ENCODE measurements at places on chromosomes 7 and 10.

GRCh38 chr7:39560408-39560807 is 5.8 kb upstream of the YAE1 start:
- DNase-seq: no peak

DNA sequence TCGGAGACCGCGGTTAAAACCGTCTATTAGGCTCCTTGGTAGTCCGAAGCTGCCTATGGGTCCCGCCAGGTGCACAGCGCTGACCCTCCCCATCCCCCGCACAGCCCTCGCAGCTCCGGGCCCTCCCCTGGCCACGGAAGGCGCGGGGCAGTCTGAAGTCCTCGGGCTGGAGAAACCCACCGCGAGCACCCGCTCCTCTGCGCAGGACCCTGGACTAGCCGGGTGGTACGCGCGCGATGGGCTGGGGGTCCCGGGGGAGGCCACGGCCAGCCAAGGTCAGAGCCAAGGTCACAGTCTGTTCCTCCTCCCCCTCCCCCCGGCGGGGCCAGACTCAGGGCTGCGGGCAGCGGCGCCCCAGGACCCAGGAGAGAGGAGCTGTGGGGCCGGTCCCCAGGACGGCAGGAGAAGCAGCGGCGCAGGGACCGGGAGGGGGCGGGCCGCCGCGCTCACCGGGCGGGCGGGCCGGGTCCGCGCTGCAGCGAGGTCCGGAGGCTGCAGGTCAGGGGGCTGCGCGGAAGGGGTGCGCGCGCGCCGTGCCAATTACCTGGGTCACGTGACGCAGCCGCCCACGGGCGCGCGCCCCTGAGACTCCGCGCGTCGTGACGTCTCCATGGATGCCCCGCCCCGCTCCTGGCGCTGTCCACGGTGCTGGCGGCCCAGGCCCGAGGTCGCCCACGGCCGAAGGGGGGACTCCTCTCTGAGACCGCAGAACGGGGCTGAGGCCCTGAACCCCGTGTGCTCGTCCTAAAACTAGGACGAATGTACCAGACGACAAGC is at the start of gene OGDHL:
OGDHL (minus strand) TSS at position 535 of the 777 bp plus-strand sequence. CDS start 3,731 bp downstream, outside the sequence.
- DNase-seq: peak; percentile 14

DNA sequence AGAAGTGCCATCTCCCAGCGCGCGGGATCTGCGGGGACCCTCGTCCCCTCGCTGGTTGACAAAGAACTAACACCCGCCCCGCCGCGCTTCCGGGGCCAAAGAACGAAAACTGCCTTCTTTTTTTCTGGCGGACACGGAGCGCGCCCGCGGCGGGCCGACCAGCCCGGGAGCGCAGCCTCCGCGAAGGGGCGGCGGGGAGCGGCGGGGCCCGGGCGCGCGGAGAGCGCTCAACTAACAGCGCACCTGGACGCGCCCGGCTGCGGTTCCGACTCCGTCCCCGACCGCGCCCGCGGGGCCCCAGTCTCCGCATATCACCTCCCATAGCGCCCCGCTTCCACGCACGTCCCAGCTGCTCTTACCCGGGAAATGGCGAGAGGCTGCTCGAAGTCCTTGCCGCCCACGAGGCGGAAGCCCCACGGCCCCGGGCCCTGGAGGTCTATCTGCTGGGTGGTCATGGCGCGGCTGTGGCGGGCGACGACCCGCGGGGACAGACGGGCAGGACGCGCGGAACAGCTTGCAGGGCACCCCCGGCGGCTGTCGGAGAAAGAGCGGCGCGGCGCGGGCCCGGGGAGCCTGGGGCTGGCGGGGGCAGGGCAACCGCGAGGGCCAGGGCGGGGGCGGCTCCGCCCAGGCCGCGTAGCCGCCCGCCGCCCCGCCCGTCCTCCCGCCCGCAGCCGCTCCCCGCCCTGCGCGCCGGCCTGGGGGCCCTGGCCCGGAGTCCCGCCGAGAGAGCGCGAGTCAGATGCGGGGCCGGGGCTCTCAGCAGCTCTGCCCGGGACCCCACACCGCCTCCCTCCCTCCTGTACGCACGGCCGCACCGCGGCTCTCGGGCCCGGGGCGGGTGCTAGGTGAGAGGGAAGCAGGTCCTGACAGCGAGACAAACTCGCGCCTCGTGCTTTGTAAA is at the start of gene PDLIM1:
PDLIM1 (minus strand) TSS at position 543 of the 904 bp plus-strand sequence; CDS start at position 455, 88 bp downstream.
- DNase-seq: peak; percentile 44

GRCh38 chr10:107420196-107420595 is 255.7 kb upstream of the SORCS1 start:
- no peak for DNase-seq

- no peak for DNase-seq
Measured at GRCh38 chr10:108791030-108791429, 1132.3 kb downstream of the XPNPEP1 start.

DNA sequence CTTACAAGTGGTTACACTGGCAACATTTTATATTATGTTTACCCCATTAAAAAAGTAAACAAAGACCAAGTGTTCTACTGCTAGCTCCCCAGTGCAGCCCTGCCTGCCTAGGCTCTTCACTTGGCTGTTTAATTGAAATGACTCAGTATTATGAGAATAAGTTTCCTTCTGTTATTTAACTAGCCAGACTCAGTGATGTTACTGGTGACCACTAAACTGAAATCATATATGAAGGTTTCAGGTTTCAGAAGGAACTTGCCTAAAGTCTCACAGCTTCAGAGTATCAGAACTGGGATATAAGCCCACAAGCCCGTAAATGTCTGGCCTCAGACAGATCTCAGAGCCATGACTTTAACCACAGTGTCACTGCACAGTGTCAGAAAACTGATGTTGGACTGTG is 66.8 kb upstream of the EXOC4 start:
- DNase-seq: no peak

DNA sequence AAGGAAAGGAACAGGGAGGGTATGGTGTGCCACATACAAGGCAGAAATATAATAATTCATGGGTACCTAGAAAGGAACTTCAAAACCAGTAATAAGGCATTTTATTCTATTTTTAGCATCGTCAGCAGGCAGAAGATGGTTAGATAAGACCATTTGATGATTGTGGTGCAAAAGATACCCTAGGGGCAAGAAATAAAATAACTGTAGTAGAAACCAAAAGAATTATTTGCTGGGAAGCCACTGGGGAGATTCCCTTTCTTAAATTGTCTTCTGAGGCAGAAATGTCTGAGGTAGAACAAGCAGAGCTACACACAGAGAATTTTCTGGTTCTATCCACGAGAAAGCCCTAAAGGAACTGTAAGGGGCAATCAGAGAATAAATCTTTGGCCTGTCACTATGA is 64.3 kb upstream of the PCGF5 start:
- no peak for DNase-seq

DNA sequence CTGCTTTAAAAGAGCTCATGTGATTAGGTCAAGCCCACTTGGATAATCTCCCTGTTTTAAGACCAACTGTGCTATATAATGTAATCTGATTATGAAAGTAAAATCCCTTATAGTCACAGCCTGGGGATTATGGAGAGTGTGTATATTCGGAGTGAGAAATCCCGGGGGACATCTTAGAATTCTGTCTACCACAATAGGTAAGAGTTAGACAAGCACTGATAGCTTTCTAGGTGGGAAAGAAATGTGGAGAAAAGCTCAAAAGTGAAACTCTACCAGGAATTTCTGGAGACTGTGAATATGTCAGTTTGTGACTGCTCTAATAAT is 2.9 kb upstream of the VCL start:
- DNase-seq: no peak

GRCh38 chr10:104300002-104300735 is 31.2 kb downstream of the GSTO2 start:
- no peak for DNase-seq

GRCh38 chr10:788796-789748 is 99.6 kb upstream of the DIP2C start:
- DNase-seq: peak; percentile 5

- no peak for DNase-seq
Measured at GRCh38 chr10:131975003-131975402, 6.7 kb downstream of the BNIP3 start.

DNA sequence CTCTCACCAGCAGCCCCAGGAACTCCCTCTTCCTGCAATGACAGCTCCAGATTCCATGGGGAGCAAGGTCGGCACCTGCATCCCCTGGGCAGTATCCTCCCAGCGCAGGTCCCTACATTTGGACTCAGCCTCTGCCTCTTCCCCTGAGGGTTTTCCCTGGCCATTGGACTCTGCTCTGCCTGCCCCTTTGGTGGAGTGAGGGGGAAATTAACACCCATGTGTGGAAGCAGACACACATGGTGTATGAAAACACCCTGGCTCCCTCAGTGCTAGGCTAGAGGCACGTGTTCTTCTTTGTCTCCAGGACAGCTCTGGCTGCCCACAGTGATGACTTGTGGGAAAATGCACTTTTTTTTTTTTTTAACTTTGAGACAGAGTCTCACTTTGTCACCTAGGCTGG is 8.4 kb downstream of the PRF1 start:
- no peak for DNase-seq

GRCh38 chr7:18770154-18770811 is 274.7 kb downstream of the HDAC9 start:
- DNase-seq: no peak

- no peak for DNase-seq
Measured at GRCh38 chr7:12619461-12620069, 49.0 kb downstream of the SCIN start.

DNA sequence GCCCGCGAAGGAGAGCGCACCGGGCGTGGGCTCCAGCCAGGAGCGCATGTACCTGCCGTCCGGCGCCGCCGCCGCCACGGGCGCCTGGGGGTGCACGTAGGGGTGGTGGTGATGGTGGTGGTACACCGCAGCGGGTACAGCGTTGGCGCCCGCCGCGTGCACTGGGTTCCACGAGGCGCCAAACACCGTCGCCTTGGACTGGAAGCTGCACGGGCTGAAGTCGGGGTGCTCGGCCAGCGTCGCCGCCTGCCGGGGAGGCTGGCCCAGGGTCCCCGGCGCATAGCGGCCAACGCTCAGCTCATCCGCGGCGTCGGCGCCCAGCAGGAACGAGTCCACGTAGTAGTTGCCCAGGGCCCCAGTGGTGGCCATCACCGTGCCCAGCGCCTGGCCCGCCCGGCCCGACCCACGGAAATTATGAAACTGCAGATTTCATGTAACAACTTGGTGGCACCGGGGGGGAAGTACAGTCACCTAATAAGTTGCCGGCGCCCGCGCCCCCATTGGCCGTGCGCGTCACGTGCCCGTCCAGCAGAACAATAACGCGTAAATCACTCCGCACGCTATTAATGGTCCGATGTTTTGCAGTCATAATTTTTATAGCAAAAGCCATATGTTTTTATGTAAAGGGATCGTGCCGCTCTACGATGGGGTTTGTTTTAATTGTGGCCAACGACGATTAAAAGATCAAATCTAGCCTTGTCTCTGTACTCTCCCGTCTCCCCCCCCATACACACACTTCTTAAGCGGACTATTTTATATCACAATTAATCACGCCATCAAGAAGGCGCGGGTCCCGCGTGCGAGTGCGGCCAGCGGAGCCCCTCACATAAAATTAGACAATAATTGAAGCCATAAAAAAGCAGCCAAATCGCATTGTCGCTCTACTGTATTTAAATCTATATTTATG is at the start of gene HOXA9:
HOXA9 (minus strand) TSS at position 449 of the 907 bp plus-strand sequence; CDS start at position 369, 80 bp downstream.
- DNase-seq: peak; percentile 35

DNA sequence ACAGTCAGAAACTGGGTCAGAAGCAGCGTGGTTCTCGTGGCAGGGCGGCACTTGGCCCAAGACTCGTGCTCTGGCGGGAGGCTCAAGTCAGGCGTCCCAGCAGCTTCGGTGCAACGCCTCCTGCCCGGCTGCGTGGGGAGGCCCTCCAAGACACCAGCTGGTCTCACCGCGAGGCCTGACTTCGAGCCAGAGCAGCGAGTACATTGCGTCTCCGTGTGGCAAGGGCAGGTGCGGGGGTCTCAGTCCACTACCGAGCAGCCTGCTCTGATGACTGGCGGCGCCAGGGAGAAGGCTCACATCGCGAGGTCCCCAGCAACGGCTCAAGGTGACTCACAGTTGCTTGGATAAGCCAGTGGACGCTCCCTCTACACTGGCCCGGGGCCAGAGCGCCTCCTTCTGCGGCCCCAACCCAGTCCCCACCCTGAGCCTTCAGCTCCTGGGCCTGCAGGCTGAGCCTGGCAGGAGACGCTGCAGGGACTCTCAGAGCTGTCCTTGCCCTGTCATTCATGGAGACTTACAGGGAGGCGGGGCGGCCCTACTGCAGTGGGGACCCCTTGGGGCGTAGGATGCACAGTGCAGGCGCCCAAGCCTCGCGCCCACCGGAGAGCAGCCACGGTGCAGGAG is 41.9 kb upstream of the PRKAR1B start:
- no peak for DNase-seq

DNA sequence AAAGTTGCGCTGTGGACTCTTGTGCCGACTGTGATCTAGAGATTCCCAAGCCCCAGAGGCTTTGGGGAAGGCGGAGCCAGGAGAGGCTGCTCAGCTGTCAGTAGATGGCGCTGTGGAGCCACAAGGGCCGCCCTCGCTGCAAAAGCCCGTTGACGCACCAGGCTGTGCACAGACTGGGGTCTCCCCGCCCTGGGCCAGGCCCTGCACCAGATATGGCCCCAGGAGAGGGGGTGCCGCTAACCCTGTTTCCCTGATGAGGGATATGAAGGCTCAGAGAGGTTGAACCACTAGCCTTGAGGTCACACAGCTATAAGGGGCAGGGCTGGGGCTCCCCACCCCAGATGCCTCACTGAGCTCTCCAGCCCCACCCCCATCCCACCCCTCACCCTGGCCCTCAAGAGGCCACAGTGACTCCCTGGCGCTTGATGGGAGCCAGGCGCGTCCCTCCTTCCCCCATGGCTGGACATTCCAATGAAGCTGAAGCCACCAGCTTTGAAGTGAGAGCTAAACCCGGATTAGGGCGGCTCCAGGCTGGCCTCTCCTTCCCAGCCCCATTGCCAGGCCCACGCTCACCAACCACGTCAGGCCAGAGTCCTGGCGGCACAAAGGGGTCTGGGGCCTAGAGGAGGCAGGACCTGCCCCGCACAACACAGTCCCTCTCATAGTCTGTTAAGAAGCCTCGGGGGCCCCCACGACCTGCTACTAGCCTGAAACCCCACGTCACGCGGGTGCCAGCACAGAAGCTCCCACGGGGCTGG is 26.4 kb downstream of the MYL10 start:
- peak; percentile 58 for DNase-seq

- DNase-seq: no peak
Measured at GRCh38 chr10:82811621-82812020, 936.6 kb downstream of the NRG3 start.

GRCh38 chr7:150988230-150989226 is 2.3 kb upstream of the NOS3 start:
- DNase-seq: peak; percentile 76

- DNase-seq: no peak
Measured at GRCh38 chr10:6218692-6219493, 16.2 kb downstream of the PFKFB3 start.

- DNase-seq: no peak
Measured at GRCh38 chr7:131800531-131800930, 244.1 kb upstream of the PODXL start.

Data from CD4-positive, alpha-beta T cell treated with Interleukin-12 subunit alpha and Interleukin-12 subunit beta, for 1 hour (primary cell).